Cerebellum (tissue), 4 donors: ENCODE measurements at places on chromosomes 2 and 18. TPM values are rescaled to one million over a fixed set of nuclear protein-coding genes. Genes with fewer than 3 reads are reported as not detected.

GRCh38 chr18:31723990-31724711 lies 36.5 kb downstream of the SLC25A52 start:
- peak; percentile 8 for DNase-seq

Gene APCDD1
- total RNA-seq = 41.6 TPM

GRCh38 chr18:47683774-47684173 lies 246.7 kb downstream of the SMAD2 start:
- DNase-seq = no peak

Gene POTEI
- total RNA-seq = 0.27 TPM

Gene RAPGEF4
- total RNA-seq = 45.1 TPM

GRCh38 chr2:27931361-27931950 lies 40.9 kb downstream of the BABAM2 start:
- no peak for DNase-seq

DNA sequence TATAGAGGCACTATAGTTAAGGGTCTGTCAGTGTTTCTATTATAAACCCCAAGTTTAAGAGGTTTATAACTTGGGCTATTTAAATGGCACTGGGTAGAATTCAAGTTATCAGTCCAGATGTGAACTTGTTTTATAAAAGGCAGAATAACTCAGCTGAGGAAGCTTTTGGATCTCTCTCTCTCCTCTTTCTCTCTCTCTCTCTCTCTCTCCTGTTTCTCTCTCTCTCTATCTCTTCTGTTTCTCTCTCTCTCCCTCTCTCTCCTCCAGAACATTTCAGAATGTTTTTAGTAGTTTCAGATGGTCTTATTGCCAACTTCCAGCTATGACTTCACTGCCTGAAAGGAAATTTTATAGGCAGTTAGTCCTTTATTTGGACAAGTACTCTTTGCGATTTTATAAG lies 6.4 kb upstream of the BCL11A start:
- no peak for DNase-seq

DNA sequence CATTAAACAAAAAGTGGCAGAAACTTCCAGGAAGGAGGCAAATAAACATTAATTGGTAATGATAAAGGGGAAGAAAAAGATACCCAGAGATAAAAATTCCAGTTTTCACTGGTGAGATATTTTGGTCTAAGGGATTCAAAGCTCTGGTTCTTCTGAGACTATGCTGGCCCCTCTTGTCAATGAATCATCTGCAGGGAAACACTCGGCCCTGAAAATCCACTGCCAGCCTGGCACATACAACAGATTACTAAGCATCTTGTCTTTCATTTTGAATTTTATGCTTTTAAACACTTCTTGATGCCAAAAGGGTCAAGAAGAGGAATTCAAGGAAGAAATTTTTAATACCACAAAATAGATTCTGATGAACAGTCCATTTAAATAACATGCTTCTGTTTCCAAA lies 1603.8 kb upstream of the ZEB2 start:
- no peak for DNase-seq

DNA sequence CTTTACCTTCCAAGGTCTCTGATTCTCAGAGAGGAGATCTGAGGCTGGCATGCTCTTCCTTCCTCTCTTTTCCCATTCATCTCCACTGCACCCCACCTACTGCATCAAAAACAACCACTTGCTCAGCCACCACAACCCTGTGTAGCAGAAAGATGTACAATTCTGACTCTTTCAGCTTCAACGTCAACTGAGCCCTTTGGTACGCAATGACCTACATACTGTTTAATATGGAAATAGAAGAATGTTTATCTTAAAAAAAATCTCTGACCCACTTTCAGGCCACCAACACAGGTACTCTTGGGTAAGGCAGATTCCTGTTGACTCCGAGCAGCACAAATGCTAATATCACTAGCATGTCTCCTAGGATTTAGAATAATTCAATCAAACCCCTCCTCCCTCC lies 76.2 kb upstream of the AFF3 start:
- no peak for DNase-seq

Gene INHA
- total RNA-seq = 0.54 TPM
